SJCRH30 (cell line): ENCODE measurements at places on chromosomes 3 and 15.
A peak's percentile ranks its signal among the peaks of the same experiment; 100 is the strongest.

GRCh38 chr3:71994203-71994602, 209.3 kb upstream of the PROK2 start:
- no peak for DNase-seq

DNA sequence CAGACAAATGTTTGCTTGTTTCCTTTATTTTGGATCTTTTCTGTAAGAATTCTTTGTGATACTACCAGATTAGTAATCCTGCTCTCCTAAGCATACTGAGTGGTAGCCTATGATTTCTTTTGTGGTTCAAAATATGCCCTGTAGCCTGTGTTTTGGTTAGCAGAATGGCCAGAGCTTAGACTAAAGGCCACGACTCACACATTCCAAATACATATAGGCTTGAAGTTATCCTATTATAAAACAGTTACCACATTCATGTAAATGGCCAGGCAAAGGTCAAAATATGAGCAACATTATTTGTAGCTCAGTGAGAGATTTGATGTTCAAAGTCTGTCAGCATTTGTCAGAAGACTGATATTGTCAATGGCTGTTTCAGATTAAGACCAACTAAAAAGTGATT, 84.5 kb downstream of the MITF start:
- no peak for DNase-seq

DNA sequence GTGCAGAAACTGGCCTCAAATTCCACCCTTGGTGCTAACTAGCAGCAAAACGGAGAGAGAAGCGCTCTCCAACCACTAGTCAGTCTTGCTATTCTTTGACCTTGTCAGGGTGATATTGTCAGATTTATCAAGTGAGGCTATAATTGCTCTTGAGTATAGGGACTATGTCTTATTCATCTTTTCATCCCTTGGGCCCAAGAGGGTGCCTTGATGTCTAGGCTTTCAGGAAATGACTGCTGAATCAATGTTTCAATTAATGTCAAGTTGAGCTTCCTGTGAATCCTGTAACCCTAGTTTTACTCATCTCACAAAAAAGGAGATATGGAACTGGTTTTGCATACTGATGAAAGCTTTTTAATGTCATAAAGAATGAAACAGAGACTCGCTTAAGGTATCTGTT, 701.3 kb downstream of the EDEM1 start:
- DNase-seq: no peak

DNA sequence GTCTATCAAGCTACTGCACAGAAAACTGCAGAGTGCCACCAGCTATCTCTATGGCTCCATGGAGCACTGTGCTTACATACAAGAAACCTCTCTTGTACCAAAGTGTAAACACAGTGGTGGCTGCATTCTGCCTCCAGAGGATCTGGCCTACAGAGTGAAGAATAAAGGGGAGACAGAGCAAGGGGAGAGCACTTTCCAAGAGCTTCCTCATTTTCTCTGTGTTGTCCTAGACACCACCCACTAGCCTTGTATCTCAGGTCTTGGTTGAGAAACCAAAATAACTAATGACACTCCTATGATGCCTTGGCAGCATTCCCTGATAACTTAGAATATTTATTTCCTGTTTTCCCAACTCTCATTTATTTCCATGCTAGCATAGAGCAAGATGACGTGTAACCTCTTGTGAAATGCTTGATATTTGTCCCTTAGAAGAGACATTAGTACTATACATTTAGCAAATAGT, 56.9 kb upstream of the PHLDB2 start:
- peak; percentile 32 for DNase-seq

DNA sequence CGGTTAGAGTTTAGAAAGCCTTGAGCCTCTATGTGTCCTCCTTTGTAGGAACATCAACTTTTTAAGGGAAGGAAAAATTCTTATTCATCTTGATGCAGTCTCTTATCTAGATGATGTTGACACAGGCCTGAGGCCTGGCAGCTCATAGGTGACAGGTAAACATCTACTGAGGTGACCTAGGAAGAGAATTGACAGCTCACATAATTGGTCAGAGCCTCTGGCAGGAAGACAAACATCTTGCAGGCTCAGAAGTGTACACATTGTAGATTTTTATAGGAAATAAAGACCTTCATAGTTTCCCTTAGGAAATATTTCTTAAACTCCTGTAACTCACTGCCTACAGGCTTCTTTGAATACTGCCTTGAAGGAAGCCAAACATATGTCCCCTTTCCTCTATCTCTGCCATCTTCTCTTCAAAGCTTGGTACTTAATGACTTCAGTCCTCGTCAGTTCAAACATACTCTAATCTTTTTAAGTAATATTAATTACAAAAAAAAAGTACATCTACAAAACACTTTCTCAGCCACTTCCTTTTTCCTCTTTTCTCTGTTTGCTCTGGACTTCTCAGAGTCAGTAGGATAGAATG, 341.3 kb downstream of the TBL1XR1 start:
- no peak for DNase-seq

DNA sequence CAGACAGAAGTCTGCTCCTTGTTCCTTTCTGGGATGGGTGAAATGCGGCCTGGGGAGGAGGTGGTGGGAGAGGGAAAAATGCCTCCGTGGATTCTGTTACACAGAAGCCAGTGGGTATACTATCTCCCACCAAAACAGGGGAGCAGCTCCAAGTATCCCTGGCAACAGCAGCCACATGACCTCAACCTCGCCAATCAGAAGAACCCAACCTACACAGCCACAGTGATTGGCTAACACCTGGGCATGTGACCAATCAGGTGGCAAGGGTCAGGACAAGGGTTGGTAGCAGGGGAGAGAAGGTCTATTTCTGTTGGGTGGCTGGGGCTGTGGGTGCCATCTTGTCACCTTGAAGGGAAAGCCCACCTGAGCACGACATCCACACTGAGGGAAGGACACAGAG, 9.1 kb upstream of the ACAD9 start:
- no peak for DNase-seq

DNA sequence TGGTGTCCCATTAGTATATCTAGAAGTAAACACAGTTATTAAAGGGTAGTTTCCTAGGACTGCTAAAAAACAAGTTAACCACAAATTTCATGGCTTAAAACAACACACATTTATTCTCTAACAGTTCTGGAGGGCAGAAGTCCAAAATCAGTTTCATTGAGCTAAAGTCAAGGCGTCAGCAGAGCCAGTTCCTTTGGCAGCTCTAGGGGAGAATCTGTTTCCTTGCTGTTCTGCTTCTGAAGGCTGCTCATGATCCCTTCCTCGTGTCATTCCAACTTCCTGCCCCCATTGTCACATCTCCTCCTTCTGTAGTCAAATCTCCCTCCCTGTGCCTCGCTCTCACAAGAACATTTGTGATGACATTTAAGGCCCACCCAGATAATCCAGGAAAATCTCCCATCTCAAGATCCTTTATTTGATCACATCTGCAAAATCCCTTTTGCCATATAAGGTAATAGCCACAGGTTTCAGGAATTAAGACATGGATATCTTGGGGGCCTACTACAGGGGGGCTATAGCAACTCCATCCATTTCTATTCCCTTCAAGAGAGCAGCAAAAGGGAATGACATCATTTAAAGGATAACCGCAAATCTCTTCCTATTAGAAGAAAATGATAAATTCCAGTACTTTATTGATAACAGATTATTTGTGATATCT, 50.1 kb downstream of the GPR176 start:
- DNase-seq: no peak

GRCh38 chr15:51283026-51283425, 55.4 kb downstream of the CYP19A1 start:
- DNase-seq: no peak
